ENCODE measurements at places on chromosomes 11 and 22. TPM values are rescaled to one million over a fixed set of nuclear protein-coding genes. Genes with fewer than 3 reads are reported as not detected.

GRCh38 chr22:46596819-46597218, 23.4 kb upstream of the GRAMD4 start:
- H3K4me1 ChIP-seq: peaks cover 12% of the 10 kb centered on the region
- no peaks in the 10 kb centered on the region for H3K27me3 ChIP-seq
- no peak overlapping the region for H3K27ac ChIP-seq
- no peak overlapping the region for H3K4me3 ChIP-seq
- H3K36me3 ChIP-seq: no peaks in the 10 kb centered on the region
- DNase-seq: no peak

NUMA1 gene
- 174 TPM for total RNA-seq

DNA sequence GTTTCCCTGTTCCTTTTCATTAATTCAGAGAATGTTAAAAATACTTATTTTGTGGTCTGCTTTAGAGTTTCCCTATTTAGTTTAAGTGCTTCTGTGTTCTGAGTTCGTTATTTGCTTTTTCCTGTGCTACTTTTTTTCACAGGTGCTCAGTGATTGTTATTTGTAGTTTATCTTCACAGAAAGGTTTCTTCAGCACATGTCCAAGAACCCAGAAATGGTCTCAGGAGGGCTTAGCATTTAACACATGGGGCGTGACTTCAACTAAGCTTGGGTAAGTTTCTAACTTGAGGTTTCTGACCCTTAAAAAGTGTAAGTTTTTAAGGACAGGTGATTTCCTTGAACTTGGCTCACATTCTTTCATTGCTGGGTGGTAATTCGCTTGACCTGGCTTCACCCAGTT, 157.3 kb downstream of the AASDHPPT start:
- no peak for DNase-seq
- H3K27ac ChIP-seq: no peak overlapping the region

TRPC6 gene
- total RNA-seq: 11.2 TPM

- no peak for DNase-seq
- no peaks in the 10 kb centered on the region for H3K4me1 ChIP-seq
- no peaks in the 10 kb centered on the region for H3K36me3 ChIP-seq
- H3K27me3 ChIP-seq: peaks cover 33% of the 10 kb centered on the region
Observed at GRCh38 chr11:116512841-116513240, 259.9 kb downstream of the BUD13 start.
